ENCODE measurements at places on chromosomes 2 and 18. TPM values are rescaled to one million over a fixed set of nuclear protein-coding genes. Genes with fewer than 3 reads are reported as not detected.

DNA sequence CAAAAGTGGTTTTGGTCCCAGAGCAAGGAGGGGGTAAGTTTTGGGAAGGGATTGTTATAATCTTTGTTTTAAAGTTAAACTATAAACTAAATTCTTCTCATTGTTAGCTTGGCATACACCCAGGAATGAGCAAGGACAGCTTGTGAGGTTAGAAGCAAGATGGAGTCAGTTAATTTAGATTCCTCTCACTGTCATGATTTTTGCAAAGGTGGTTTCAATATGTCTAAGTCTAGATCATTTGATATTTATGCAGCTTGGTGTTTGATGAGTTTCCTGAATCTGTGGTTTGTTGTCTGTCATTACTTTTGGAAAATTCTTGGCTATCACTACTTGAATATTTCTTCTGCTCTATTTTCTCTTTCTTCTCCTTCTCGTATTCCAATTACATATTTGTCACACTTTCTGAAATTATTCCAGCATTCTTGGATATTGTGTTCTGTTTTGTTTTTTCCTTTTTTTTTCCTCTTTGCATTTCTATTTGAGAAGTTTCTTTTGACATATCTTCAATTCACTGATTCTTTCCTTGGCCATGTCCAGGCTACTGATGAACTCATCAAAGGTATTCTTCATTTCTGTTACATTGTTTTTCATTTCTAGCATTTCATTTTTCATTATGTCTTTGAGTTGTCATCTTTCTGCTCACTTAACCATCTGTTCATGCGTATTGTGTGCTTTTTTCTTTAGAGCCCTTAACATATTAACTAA is 5.1 kb downstream of the SP140 start:
- peak; percentile 7 for DNase-seq

- DNase-seq, result no peak
Observed at GRCh38 chr18:75309564-75309963, 99.0 kb downstream of the TSHZ1 start.

DNA sequence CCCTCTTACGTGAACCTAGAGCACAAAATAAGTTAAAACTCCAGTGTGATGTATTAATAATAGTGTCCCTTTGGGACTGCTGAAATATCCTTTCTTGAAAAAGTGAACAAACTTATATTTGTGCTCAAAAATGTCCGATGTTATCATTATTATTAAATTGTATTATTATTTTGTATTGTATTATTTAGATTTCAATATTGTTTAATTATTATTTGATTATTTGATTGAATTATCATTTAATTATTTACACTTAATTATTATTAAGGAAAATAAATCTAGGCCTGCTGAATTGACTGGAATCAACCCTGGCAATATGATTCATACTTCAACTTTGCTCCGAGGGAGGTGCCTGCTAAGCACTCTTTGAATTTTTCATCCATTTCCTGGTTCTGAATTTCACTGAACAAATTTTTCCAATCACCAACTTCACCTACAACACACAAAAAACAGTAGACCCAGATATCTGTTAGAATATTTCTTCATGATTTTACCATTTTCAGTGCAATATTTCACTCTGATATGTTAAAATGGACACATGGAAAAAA is 10.9 kb upstream of the EIF2AK2 start:
- no peak for DNase-seq

SFTPB gene
- total RNA-seq, result not detected

- peak; percentile 45 for DNase-seq
Observed at GRCh38 chr2:201628545-201628944, 14.8 kb downstream of the TMEM237 start.
